Effector memory CD8-positive, alpha-beta T cell (primary cell): ENCODE measurements at places on chromosomes 12 and 14.

DNA sequence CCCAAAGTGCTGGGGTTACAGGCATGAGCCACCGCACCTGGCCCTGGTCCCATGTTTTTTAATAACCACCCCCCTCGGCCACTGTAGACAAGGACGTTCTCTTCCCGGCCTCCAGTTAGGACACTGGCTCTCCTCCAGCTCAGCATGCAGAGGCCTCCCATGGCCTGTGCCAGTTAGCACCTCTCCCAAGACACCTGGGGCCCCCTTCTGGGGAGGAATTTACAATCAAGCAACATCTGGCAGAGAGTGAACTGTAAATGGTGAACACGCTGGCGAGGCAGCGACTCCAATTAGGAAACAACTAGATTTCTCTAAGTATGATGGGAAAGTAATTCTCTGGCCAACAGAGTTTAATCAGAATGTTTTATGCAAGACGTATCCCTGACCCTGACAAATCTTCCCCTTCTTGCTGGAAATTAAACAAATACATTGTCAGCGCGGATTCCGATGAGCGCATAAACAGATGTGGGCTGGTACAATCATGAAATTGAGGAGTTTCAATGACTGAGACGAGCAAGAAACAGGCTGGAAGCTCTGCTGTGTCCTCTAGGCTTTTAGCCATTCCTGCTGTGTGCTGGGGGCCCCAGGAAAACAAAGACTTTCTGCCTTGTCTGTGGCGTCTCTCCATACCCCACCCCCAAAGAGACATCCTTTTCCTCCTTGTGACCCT is 61.7 kb upstream of the DLK1 start:
- no peak overlapping the region for H3K4me3 ChIP-seq
- peaks cover 8% of the 10 kb centered on the region for H3K4me1 ChIP-seq
- no peaks in the 10 kb centered on the region for H3K36me3 ChIP-seq
- H3K27me3 ChIP-seq = peaks cover 62% of the 10 kb centered on the region
- no peak overlapping the region for H3K27ac ChIP-seq
- DNase-seq = no peak

DNA sequence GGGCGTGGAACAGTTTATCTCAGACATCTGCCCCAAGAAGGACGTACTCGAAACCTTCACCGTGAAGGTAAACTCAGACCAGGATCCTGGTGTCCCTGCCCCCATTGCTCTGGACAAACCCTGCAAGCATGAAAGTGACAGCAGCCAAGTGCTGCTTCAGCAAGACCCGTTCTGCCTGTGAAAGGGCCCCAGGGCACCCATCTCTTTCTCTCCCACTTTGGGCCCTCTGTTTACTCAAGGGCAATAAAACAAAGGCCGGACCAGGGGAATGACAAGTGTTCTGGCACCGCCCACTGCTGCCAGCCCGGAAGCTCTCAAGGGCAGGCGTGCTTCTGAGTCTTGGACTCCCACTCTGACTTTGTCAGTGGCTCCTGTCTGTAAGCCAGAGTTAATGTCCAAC is 35.3 kb downstream of the CD9 start:
- peaks cover 5% of the 10 kb centered on the region for H3K36me3 ChIP-seq
- no peak for DNase-seq
- no peak overlapping the region for H3K4me3 ChIP-seq

- peaks cover 28% of the 10 kb centered on the region for H3K4me1 ChIP-seq
- no peak overlapping the region for H3K27ac ChIP-seq
- no peaks in the 10 kb centered on the region for H3K27me3 ChIP-seq
- peaks cover 14% of the 10 kb centered on the region for H3K36me3 ChIP-seq
- H3K4me3 ChIP-seq = no peak overlapping the region
- DNase-seq = no peak
Measured at GRCh38 chr12:122076743-122077495, 1.6 kb upstream of the MLXIP start.

DNA sequence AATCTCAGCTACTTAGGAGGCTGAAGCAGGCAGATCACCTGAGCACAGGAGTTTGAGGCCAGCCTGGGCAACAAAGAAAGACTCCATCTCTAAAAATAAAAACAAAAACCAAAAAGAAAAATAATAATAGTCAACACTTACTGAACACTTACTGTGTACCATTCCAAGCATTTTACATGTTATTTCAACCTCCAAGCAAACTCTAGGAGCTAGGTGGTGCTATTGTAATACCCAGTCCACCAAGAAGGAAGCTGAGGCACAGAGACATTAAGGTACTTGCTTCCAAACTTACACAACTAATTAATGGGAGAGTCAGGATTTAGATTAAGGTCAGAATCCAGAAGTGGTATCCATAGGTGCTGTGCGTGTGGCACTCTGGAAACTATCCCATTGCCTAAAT is 13.7 kb upstream of the OR6J1 start:
- H3K4me3 ChIP-seq = no peak overlapping the region
- no peaks in the 10 kb centered on the region for H3K27me3 ChIP-seq
- DNase-seq = no peak
- H3K27ac ChIP-seq = no peak overlapping the region
- H3K4me1 ChIP-seq = no peaks in the 10 kb centered on the region

DNA sequence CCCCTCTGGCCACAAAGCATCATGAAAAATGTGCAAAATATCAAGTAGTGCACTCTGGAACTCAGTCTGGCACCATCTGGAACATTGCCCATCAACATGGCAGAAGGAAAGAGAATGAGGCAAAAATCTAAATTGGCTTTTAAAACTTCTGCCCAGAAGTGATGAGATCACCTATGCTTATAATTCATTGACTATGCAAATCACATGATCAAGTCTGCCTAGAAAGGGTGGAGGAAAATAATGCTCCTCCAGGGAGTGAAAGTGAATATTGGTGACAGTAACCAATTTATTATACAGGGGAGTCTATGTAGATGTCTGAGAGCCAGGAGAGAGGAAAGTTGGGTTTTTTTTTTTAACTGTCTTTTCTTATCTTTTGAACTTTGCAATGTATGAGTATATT is 73.3 kb upstream of the HIF1A start:
- H3K27me3 ChIP-seq = no peaks in the 10 kb centered on the region
- H3K4me3 ChIP-seq = no peak overlapping the region
- H3K27ac ChIP-seq = no peak overlapping the region

DNA sequence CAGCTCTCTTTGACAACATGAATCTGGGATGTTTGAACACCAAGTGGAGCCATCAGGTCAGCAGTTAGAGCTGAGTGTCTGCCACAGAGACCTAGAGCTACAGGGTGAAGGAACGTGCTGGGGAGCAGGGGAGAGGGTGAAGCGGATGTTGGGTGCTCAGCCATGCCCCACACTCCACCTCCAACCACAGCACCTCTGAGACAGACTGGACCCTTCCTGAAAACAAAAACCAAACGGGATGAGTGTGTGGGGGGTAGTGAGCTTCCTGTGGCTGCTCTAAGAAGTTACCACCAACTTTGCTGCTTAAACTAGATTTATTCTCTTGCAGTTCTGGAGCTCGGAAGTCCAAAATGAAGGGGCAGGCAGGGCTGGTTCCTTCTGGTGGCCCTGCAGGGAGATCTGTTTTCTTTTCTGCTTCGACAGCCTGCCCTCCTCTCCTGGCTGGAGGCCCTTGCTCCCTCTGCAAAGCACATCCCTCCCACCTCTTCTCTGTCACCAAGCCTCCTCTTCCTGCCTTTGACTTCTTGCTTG is 5.6 kb upstream of the GOLGA3 start:
- peaks cover 13% of the 10 kb centered on the region for H3K4me1 ChIP-seq
- H3K27me3 ChIP-seq = no peaks in the 10 kb centered on the region
- H3K36me3 ChIP-seq = peaks cover 8% of the 10 kb centered on the region
- H3K27ac ChIP-seq = peak overlapping the region; percentile 85

DNA sequence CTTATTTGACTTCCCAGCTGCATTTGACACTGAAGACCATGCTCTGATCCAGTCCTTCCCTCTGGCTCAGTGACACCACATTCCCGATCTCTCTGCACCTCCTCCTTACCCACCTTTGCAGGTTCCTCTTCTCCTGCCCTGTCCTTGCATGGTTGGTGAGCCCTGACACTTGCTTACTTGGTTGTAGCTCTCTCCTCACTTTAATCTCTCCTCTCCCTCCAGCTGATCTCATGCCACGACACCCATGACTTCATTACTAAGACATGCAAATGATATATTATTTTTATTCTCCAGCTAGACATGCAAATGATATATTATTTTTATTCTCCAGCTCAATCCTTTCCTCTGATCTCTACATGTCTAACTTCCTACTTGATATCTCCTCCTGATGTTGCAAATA is at the start of gene SERPINA9:
TSS of gene SERPINA9 (minus strand) at position 175 of the 400 bp plus-strand sequence. CDS start 6,357 bp downstream, outside the sequence.
- no peaks in the 10 kb centered on the region for H3K36me3 ChIP-seq
- no peak within 1 kb of the TSS for H3K4me3 ChIP-seq
- H3K27me3 ChIP-seq = peaks cover 10% of the 10 kb centered on the region
- H3K27ac ChIP-seq = no peak within 1 kb of the TSS
- DNase-seq = no peak

DNA sequence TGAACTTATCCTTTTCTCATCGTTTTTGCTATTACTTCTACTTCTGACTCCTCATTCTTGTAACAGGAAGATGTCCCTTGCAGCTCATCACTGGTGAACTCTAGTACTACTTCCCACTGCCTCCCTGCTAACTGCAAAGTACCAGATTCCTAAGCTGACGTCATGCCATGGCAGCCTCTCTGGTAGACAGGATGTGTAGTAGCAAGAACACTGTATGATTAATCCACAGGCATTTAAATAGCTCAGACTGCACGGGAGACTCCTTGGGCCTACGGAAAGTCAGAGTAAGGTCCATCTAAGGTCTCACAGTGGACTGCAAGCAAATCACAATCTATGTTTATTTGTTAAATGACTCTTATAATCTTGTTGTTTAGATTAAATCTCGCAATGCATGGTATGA is 43.5 kb downstream of the DNAI7 start:
- peaks cover under 1% of the 10 kb centered on the region for H3K36me3 ChIP-seq
- no peak overlapping the region for H3K4me3 ChIP-seq
- DNase-seq = no peak

GRCh38 chr14:54188064-54188666 is 208.6 kb upstream of the CDKN3 start:
- no peak overlapping the region for H3K27ac ChIP-seq
- peaks cover 7% of the 10 kb centered on the region for H3K27me3 ChIP-seq
- H3K4me1 ChIP-seq = no peaks in the 10 kb centered on the region
- H3K36me3 ChIP-seq = no peaks in the 10 kb centered on the region

GRCh38 chr12:43861840-43862150 is 25.9 kb downstream of the TMEM117 start:
- H3K27me3 ChIP-seq = no peaks in the 10 kb centered on the region
- no peaks in the 10 kb centered on the region for H3K36me3 ChIP-seq
- no peak overlapping the region for H3K27ac ChIP-seq
- no peak overlapping the region for H3K4me3 ChIP-seq

DNA sequence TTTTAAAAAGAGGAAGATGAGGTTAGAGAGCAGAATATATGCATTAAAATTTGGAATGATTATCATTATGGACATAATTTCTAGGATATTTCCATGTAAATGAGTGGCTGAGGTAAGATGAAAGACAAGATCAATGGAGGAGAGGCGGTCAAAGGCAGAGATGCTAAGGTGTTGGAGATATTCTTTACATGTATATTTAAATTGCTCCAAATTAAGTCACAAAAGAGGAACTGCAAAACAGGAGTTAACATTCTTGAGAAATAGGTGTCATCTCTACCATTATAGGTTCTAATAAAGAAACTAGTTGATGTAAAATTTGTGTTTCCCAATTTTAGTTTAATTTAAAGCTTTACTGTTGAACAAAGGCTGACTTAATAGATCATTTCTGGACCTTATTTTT is 268.5 kb upstream of the PPFIA2 start:
- DNase-seq = no peak
- no peak overlapping the region for H3K4me3 ChIP-seq
- no peak overlapping the region for H3K27ac ChIP-seq
- no peaks in the 10 kb centered on the region for H3K36me3 ChIP-seq

- H3K27ac ChIP-seq = peak overlapping the region; percentile 89
- peaks cover 66% of the 10 kb centered on the region for H3K4me1 ChIP-seq
- peak overlapping the region; percentile 75 for H3K4me3 ChIP-seq
- H3K36me3 ChIP-seq = peaks cover 38% of the 10 kb centered on the region
Measured at GRCh38 chr14:101854366-101854765, 92.9 kb downstream of the PPP2R5C start.

GRCh38 chr12:46556105-46556559 is 183.6 kb upstream of the SLC38A2 start:
- peaks cover 5% of the 10 kb centered on the region for H3K27me3 ChIP-seq
- DNase-seq = no peak
- H3K27ac ChIP-seq = no peak overlapping the region
- H3K4me3 ChIP-seq = no peak overlapping the region
- no peaks in the 10 kb centered on the region for H3K4me1 ChIP-seq

DNA sequence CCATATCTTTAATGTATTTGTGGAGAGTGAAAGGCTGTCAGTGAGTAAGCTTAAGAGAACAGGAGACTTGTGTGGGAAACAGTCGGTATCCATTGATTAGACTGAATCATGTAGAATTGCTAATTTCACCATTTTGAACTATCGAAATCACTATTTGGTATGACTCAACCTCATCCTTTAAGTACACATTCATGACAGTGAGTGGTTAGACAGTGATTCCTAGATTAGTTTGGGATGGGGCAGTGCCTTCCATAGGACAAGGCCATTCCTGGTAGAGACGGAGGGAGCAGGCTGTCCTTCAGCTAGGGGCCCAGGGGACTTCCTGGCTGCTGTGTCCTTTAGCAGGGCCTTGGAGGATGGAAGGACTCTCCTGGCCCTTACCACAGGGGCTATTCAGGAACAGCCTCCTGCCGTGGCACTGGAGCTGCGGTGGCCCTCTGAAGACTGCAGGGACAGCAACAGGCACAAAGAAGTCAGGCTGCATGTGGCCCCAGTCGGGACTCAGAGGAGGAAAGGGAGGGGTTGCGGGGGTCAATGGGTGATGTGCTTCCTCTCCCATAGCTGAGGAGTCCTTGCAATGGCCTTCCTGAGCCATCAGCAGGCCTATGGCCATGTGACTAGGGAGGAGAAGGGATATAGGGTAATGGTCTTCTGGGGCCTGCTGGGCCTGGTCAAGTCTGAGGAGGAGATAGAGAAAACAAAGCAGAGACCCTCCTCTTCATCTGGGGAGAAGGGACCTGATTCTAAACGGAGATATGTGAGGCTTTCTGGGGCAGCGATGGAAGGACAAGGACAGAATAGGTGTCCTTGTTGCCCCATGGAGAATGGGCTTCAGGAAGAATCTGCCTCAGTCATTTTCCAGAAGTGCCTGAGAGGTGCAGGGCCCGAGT is 11.2 kb downstream of the SERPINA1 start:
- peak overlapping the region; percentile 80 for H3K27ac ChIP-seq
- no peaks in the 10 kb centered on the region for H3K4me1 ChIP-seq
- no peak overlapping the region for H3K4me3 ChIP-seq
- no peak for DNase-seq

DNA sequence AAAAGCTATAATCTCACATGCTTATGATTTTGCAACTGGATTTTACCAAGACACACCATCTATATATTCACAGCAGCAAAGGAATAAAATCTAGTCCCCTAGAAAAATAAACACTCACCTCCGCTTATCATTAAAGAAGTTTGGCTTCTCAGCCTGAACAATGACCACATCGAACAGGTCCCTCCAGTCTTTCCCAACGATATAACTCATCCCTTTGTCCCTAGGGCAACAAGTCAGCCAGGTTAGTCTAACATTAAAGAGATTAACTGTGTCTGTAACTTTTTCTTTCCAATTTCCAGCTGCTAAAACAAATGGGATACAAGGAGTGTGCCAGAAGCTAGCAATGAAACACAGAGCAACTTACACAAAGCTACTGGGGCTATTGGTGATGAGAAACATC is 48.0 kb downstream of the NT5DC3 start:
- peaks cover 9% of the 10 kb centered on the region for H3K36me3 ChIP-seq
- no peak overlapping the region for H3K27ac ChIP-seq
- DNase-seq = no peak
- no peaks in the 10 kb centered on the region for H3K4me1 ChIP-seq
- H3K4me3 ChIP-seq = no peak overlapping the region
